Naive thymus-derived CD4-positive, alpha-beta T cell (primary cell): ENCODE measurements at places on chromosomes 2 and 18. TPM values are rescaled to one million over a fixed set of nuclear protein-coding genes. Genes with fewer than 3 reads are reported as not detected.

DNA sequence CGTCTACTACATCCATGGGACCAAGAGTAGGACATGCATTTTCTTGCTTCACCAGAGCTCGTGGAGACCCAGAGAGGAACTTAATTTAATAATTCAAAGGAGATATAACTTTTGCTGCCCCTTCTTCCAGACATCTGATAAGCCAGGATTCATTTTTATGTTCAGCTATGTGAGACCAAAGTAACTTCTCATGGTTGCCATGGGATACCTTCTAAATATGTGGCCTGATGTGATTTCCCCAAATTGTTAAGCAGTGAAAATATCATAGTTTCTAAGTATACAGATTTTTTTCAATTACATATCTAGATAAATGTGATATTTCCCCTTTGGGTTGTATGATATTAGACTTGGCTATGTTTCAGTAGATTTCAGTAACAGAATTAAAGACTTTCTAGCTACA is 185.5 kb upstream of the FN1 start:
- DNase-seq, result no peak
- H3K4me1 ChIP-seq, result no peaks in the 10 kb centered on the region
- H3K27ac ChIP-seq, result no peak overlapping the region
- no peak overlapping the region for H3K4me3 ChIP-seq
- no peaks in the 10 kb centered on the region for H3K27me3 ChIP-seq

- H3K4me1 ChIP-seq, result no peaks in the 10 kb centered on the region
- H3K4me3 ChIP-seq, result peak overlapping the region; percentile 56
- no peak overlapping the region for H3K27ac ChIP-seq
- DNase-seq, result no peak
Measured at GRCh38 chr2:106270471-106270891, 76.4 kb upstream of the UXS1 start.

DNA sequence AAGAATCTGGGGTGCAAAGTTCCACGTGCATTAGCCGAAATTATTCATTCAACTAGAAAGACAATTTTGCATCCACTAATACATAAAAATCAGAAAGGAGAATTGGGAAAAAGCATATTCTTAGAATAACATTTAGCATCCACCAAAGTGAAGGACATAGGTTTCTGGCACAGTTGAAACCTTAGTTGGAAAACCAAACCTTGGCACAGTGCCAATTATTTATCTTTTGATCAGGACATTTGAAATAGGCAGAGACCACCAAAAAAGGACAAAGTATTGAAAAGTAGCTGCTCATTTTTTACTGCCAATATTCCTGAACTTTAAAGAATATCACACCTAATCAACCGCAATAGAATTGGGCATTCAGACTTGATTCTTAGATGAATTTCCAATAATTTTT is 25.5 kb upstream of the NFU1 start:
- peaks cover 9% of the 10 kb centered on the region for H3K36me3 ChIP-seq
- H3K4me3 ChIP-seq, result no peak overlapping the region
- no peaks in the 10 kb centered on the region for H3K4me1 ChIP-seq
- H3K27ac ChIP-seq, result no peak overlapping the region
- H3K27me3 ChIP-seq, result no peaks in the 10 kb centered on the region

GRCh38 chr2:119367472-119368099 is 809 bp downstream of the DBI start:
- H3K36me3 ChIP-seq, result peaks cover 43% of the 10 kb centered on the region
- no peak for DNase-seq
- H3K27ac ChIP-seq, result peak overlapping the region; percentile 86
- H3K4me3 ChIP-seq, result peak overlapping the region; percentile 80
- H3K4me1 ChIP-seq, result peaks cover 10% of the 10 kb centered on the region

IL36A gene
- total RNA-seq, result 0.44 TPM

TRABD2A gene
- 189 TPM for total RNA-seq

GRCh38 chr2:28558918-28559317 is 63.1 kb downstream of the PLB1 start:
- H3K4me1 ChIP-seq, result no peaks in the 10 kb centered on the region
- no peak overlapping the region for H3K4me3 ChIP-seq
- DNase-seq, result no peak
- no peaks in the 10 kb centered on the region for H3K36me3 ChIP-seq

LRP1B gene
- total RNA-seq, result 0.10 TPM

IL37 gene
- total RNA-seq, result not detected

- H3K4me1 ChIP-seq, result no peaks in the 10 kb centered on the region
- H3K27me3 ChIP-seq, result no peaks in the 10 kb centered on the region
- H3K36me3 ChIP-seq, result no peaks in the 10 kb centered on the region
- H3K27ac ChIP-seq, result no peak overlapping the region
- no peak for DNase-seq
- no peak overlapping the region for H3K4me3 ChIP-seq
Measured at GRCh38 chr2:123851281-123851680, 173.8 kb upstream of the CNTNAP5 start.

TUBA3E gene
- total RNA-seq, result not detected

TMEM198 gene
- total RNA-seq, result 0.69 TPM

DNA sequence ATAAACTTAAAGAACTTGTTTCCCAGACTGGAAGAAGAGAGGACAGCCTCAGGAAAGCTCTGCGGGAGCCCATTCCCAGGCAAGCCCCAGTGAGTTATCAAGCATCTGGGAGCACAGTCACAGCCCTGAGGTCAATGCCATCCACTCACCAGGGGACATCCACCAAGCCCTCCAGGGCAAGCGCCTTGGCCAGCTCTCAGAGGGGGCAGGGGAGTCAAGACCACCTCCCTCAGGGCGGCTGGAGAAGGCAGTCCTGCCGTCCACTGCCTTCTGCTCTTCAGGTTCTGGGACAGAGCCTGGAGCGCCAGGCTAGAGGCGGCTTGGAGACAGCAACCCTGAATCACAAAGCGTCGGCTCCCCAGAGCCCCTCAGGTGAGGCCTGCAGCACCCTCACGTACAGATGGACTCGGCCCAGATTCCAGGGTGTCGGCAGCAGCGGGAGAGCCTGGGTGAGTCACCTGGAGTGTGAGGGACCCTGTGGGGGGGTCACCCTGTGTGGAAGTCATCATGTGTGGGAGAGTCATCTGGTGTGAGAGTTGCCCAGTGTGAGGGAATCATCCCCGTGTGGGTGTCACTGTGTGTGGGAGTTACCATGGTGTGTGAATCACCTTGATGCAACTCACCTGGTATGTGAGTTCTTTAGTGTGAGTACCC is 100.9 kb upstream of the TEX51 start:
- no peaks in the 10 kb centered on the region for H3K36me3 ChIP-seq
- no peaks in the 10 kb centered on the region for H3K4me1 ChIP-seq
- H3K27ac ChIP-seq, result no peak overlapping the region
- H3K27me3 ChIP-seq, result no peaks in the 10 kb centered on the region
- H3K4me3 ChIP-seq, result no peak overlapping the region

GRCh38 chr2:20366672-20367116 is 16.1 kb upstream of the PUM2 start:
- no peaks in the 10 kb centered on the region for H3K36me3 ChIP-seq
- H3K27ac ChIP-seq, result no peak overlapping the region
- H3K27me3 ChIP-seq, result no peaks in the 10 kb centered on the region
